ENCODE measurements at places on chromosomes 5 and 9. TPM values are rescaled to one million over a fixed set of nuclear protein-coding genes. Genes with fewer than 3 reads are reported as not detected.

DNA sequence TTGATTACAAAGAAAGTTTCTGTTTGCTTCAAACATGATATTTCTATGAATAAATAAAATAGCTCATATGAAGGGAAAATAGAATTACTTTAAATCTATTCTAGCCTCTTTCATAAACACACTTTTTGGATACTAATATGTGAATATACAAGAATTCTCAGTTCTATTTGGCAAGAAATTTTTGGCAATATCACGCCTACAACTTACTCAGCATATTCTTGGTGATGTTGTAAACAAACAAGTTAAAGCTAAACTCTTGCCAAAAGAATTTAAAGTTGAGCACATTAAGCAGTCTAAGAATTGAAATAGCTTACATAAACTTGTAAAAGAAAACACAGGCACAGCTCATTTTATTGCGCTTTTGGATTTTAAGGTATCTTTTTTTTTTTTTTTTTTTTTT lies 209.8 kb downstream of the CDH12 start:
- DNase-seq = no peak

DNA sequence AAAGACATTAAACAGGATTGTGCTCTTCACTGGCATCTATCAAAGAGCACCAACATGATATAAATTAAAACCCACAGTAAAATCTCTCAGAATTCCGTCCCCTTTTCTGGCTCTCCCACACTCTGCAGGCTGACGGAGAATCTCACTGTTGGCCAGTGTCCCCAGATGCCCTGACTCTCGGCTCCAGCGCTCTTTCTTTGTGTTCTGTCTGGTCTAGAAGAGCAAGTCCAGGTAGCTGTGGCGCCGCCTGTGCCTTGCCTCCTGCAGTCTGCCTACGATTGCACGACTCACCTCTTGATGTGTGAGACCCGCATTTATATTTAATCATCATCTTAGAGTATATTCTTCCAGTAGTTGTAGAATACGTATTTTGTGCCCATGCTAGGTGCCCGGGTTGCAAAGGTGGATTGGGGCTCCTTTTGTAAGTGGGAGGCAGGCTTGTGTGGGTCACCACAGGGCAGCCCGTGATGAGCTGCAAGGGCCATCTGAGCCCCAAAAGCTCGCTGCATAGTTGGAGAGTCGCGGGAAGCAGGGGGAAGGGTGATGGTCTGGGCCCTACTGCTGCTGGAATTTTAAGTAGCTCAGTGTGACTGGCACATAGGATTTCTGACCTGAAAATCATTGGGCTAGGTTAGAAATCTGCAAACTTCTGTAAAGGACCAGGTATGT lies 55.6 kb downstream of the EHMT1 start:
- DNase-seq = peak; percentile 41

GRCh38 chr9:109906766-109907382 lies 126.9 kb downstream of the PALM2AKAP2 start:
- no peak for DNase-seq

GRCh38 chr9:109100543-109101201 lies 19.1 kb downstream of the TMEM245 start:
- DNase-seq = no peak

DNA sequence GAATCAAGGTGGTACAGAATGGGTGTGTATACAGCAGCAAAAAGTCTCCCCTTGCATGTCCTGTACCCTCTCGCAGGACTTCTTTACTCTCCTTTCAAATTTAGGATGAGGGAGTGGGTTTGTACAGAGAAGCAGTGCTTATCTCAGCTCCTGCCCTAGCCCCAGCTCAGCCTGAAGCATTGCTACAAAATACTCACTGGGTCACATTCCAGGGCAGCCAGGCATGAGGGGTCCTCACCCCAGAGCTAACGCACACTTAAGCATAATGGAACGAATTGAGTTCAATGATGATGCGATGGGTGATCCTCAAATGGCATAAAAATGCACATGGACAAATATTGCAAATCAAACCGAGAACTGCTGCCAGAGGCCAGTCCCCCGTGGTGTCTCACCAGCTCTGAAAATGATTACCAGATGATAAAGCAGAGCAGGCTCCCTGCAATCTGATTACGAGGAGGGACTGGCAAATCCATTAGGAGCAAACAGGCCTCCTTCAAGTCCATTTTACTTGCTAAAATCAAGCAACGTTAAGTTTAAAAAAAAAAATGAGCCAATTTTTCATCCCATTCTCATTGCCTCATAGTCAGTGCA lies 231.6 kb upstream of the TAS2R1 start:
- DNase-seq = no peak

DNA sequence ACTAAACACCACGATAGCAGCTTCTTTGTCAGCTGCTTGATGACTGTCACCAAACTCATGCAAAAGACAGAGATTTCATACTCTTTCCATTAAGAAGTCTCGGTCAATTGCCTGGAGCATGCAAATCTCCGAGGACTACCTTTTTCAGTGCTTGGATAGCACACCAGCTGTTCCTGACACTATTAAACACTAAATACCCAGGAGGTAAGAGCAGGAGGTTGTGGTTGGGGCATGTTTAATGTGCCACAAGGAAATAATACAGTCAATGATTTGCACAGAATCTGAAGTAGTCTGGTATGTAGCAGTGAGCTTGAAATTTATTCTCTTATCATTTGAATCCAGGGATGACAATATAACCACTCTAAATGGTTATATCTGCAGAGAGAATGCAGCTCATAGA lies 996.2 kb downstream of the CDH12 start:
- DNase-seq = no peak

GRCh38 chr9:16412740-16413139 lies 457.7 kb downstream of the BNC2 start:
- DNase-seq = no peak

Gene GLRA1
- not detected for total RNA-seq

Data from chondrocyte (in vitro differentiated cells).